ENCODE measurements at places on chromosomes 6 and 20.
A peak's percentile ranks its signal among the peaks of the same experiment; 100 is the strongest.

- DNase-seq: no peak
These were observed 41.5 kb downstream of the SNRNP48 start for GRCh38 chr6:7631466-7631865.

DNA sequence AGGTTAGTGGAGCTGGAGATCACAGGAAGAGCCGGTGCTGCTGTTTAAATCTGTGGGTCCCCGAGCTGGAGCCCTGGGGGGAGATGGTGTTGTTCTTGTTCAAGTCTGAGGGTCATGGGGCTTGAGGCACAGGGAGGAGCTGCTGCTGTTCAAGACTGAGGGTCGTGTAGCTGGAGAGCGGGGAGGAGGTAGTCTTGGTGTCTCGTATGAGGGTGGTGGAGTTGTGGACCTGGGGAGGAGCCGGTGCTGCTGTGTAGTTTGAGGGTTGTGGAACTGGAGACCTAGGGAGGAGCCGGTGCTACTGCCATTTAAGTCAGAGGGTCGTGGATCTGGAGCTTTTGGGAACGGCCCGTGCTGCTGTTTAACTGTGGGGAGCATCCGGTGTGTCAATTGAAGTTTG is 112.2 kb upstream of the SULF2 start:
- no peak for DNase-seq

DNA sequence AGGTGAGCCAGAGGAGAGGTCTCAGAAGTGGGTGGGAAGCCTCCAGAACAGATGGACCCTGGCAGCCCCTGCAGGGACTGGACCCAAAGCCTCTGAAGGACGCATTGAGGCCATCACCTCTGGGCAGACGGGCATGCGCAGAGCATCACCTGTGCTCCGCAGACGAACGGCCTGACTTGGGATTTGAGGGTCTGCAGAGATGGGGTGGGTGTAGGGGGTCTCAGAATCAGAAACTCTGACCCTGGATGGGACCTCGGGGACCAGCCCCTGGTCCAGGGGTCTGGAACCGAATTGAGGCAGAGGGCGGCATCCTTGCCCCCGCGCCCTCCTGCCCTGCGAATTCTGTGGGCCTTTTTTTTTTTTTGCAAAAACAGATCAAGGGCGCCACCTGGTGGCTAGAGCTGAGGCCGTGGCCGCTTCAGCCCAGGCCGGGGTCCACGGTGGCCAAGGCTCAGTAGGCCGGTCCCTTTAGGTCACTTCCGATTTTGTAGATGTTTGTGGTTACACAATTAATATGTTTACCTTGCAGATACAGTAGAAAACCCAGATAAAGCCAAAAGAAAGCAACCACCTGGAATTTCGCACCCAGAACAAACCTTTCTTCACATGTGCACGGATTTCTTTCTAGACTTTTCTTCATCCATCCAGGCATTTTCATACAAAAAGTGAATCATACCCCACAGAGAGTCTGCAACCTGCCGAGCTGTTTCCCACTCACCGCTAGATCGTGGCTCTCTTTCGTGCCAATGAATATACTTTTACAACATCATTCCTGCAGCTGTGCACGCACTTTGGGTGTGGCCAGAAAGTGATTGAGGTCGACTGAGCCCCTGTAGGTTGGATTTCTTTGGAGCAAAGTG is 25.9 kb downstream of the ZBP1 start:
- DNase-seq: peak; percentile 61

GRCh38 chr6:157715728-157716164 is 107.3 kb upstream of the SNX9 start:
- peak; percentile 71 for DNase-seq

- DNase-seq: peak; percentile 98
These were observed at the start of gene SLC35B3 for GRCh38 chr6:8435093-8435844. Gene SLC35B3, minus strand, starts transcription at chr6:8435545.

DNA sequence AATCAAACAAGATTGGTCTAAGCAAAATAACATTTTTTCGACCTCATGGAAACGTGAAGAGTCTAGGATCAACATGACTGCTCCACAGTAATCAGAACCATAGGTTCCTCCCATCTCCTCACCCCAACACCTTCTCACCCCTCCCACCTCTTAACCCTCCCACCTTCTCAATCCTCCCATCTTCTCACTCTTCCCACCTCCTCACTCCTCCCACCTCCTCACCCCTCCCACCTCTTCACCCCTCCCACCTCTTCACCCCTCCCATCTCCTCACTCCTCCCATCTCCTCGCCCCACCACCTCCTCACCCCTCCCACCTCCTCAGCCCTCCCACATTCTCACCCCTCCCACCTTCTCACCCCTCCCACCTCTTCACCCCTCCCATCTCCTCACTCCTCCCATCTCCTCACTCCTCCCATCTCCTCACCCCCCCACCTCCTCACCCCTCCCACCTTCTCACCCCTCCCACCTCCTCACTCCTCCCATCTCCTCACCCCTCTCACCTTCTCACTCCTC is 567.4 kb downstream of the C6orf118 start:
- DNase-seq: no peak

DNA sequence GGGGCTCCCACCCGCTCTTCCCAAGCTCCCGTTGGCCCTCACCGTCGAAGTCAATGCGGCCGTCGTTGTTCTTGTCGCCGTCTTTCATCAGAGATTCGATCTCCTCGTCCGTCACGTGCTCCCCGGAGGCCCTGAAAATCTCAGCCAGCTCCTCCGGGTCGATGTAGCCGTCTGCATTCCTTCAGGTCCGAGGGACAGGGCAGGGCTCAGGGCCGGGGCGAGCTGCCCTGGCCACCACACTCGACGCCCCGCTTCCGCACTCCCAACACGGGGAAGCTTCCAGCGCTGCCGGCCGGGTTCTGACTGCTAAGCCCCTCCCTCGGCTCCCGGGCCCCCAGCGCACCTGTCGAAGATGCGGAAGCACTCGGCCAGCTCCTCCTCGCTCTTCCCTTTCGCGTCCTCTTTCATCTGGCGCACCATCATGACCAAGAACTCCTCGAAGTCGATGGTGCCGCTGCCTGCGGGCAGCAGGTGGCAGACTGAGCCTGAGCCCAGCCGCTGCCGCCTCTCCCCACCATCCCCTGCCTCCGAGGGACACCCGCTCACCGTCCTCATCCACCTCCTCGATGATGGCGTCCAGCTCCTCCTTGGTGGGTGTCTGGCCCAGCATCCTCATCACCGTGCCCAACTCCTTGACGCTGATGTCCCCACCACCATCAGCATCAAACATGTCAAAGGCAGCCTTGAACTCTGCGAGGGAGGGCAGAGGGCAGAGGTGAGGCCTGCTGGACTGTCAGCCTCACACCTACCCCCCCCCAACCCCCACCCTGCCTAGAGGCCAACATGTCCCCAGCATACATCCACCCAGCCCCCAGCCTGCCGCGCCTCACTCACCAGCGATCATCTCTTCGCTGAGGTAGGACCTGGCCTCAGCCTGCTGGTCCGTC is 2.9 kb downstream of the TNNC2 start:
- peak; percentile 73 for DNase-seq

DNA sequence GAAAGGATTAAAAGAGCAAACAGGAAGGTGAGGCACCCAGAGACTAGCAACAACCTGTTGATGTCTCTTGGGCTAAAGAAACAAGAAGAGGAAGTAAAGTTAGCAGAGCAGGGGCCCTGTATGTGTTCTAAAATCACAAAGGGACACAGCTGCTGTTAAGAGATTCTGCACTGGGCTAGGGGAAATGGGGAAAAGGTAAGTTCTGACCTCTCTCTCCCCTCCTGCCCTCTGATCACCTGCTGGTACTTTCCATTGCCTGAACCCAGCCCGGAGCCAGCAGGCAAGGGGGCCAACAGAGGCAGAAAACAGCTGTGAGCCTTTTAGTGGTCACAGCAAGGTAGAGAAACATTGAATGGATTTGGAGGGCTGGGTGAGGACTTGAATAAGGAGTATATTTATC is 13.5 kb upstream of the CNR1 start:
- no peak for DNase-seq

DNA sequence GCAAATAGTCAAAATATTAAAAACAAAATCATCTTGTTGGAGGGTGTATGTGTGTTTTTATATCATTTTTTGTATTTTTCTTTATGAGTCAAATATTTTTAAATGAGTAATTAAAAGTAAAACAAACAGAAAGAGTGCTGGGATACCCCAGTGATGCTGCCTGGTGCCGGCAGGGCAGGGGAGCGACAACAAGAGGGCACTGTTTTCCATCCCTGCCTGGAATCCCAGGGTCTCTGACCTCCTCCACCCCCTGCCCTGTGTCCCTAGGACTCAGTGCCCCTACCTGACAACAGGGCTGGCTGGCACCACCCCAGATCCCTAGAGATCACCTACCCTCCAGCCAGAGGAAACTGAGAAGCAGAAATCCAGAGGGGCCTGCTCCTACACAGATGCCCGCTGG is 41.9 kb upstream of the HMGA1 start:
- no peak for DNase-seq

- no peak for DNase-seq
These were observed 442.4 kb downstream of the CD83 start for GRCh38 chr6:14559746-14560536.

GRCh38 chr6:31701666-31702404 is 1.3 kb downstream of the ABHD16A start:
- DNase-seq: no peak

- no peak for DNase-seq
These were observed 129.7 kb downstream of the SNX5 start for GRCh38 chr20:17838921-17839320.

DNA sequence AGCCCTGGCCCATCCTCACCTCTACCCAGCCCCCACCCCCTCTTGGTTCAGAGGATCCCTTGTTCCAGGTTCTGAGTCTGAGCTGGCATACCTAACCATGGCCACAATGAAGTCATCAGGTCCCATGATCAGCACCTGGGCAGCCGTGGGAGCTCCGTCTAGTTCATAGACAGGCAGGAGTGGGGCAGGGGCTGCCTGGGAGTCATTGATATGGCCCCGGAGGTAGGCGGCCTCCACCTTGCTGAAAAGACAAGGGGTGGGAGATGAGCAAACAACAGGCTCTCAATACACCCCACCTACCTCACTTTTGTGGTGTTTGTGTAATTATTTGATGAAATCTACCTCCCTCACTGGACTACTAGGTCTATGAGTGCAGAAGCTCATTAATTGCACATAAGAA is 20.4 kb downstream of the GGT7 start:
- DNase-seq: no peak

DNA sequence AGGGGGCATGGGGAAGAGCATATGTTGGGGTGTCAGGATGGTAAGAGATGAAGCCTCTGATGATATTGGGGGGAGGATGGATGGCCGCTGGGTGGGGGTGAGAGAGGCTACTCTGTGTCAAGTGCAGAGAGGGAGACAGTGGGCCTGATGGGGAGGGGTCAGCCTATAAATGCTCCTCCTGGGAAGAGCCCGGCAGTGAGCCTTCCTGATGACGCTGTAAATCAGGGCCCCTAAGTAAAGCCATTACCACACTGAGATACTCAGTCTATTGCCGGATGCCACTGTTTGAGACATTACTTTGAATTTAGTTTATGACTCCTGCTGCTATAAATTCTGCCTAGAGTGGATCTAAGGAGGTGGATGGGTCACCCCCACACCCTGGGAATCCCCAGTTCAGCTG is 28.1 kb downstream of the LRFN2 start:
- no peak for DNase-seq

DNA sequence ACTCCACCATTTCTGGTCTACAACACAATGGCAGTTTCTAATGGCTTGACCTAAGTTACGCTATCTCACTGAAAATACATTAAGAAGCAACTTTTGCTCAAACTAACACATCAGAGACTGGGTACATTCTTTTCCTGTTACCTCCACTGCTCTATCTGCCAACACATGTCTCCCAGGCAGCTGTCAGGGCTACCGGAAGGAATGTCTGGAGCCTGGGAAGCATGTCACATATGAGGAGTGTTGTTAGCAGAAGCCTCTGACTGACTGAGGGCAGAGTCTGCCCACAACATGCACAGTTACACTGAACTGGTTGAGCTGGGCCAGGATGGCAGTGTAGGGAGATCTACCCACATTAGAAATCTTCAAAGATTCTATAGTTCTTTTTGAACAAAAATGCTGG is 264.5 kb downstream of the KIF16B start:
- DNase-seq: no peak

GRCh38 chr6:144730088-144730645 is 445.0 kb downstream of the UTRN start:
- DNase-seq: no peak

- no peak for DNase-seq
These were observed 46.8 kb downstream of the B4GALT5 start for GRCh38 chr20:49666911-49667310.

GRCh38 chr6:32761072-32761471 is 2.3 kb downstream of the HLA-DQB2 start:
- no peak for DNase-seq

DNA sequence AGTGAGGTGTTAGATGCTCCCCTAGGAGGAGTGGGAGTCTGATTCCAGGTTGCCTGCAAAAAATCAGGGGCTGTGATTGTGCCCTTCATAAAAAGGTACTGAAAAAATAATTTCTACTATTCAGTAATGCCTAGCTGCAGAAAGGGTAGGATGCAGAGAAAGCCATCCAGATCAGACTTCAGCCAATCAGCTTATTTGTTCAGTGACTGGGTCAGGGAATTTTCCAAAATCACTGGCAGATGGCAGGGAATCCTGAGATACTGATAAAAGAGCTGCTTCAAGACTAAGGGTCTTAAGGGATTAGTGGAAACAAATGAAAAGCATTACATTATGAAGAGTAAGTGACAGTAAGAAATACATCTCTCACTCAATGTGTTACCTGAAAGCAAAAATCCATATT is 42.8 kb upstream of the MTRF1L start:
- DNase-seq: no peak

- DNase-seq: peak; percentile 63
These were observed 58.2 kb upstream of the TRAF3IP2 start for GRCh38 chr6:111663692-111664564.

- no peak for DNase-seq
These were observed 113.3 kb downstream of the TMEM242 start for GRCh38 chr6:157209865-157210530.

- no peak for DNase-seq
These were observed 98.0 kb downstream of the ERMARD start for GRCh38 chr6:169849396-169849795.

DNA sequence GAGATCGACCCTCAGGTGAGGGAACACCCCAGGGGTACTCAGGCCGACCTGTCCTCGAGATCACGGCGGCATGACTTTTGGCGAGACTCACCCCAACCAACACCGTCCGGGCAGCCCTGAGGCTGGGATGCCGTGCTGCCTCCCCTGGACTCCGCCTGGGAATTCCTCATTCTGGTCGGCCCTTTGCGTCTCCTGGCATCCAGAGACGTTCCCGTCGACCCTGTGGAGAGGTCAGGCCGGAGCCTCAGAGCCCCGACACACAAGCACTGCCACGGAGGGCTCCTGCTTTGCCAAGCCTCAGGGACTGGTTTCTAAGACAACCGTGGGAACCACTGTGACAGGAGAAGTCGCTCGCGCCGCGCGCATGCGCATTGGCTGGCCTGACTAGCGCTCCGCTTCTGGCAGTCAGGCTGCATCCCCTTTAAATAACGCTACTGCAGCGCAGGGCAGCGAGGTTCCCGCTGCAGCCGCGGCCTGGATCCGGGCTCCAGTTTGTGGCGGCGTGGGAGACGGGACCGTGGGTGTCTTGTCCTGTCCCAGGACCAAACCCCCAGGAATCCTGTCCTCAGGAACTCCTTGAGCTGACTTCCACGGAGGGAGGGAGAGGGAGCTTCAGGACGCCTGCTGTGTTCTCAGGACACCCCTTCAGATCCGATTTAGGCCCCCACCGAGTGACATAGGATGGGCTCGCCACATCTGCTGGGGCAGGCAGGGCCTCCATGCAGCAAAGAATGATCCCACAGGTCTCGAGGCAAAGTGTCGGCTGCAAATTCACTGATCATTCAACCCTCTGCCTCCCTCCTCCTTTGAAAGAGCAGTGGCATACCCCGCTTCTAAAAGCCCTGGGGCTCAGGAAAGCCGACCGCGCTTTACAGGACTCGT is 163.2 kb upstream of the ZNF337 start:
- DNase-seq: peak; percentile 91

- peak; percentile 89 for DNase-seq
These were observed 103.1 kb upstream of the SPACA1 start for GRCh38 chr6:87944541-87944954.

Measured in heart left ventricle (tissue), 16 donors.